Left ventricle myocardium superior (tissue), 1 donor: ENCODE measurements at places on chromosomes 6 and 20. TPM values are rescaled to one million over a fixed set of nuclear protein-coding genes. Genes with fewer than 3 reads are reported as not detected.

The SMPDL3A gene
- total RNA-seq = 4.4 TPM

GRCh38 chr6:166657531-166657930 is 30.5 kb upstream of the RPS6KA2 start:
- DNase-seq = no peak

GRCh38 chr20:51469578-51470498 is 72.7 kb downstream of the NFATC2 start:
- no peak for DNase-seq

DNA sequence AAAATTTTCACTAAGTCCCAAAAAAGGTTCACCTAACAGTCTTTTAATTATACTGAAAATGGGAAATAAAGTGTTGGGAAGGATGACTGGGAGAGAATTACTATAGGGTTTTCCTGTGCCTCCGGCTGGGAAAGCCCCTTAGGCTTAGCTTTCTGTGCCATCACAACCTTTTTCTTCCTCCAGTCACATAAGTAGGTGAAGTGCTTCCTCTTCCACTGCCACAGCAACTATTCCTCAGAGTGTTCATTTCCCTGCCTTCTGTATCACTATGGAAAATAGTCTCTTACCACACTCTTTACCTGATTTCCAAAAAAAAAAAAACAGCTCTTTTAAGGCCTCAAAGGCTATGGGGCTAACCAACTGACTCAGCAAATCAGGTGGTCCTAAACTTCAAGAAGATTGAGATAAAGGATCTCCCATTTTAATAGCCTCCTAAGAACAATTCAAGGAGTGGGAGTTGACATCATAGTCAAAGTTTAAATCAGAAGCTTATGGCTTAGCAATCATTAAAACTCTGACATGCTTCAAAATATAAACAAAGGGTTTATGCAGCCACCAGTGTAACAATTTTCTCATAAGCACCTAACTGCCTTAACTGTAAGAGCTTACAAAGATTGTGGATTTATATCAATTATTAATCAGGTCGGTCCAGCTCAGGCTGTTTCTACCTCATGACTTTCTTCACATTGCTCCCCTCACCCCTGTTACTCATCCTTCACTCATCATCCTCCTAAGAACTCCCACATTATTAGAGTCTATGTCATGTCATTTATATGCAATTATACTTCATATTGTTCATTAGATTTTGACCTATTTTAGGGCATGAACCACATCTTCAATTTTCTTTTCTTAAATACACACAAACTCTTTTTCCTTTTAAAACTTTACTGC is 95.3 kb downstream of the RNGTT start:
- DNase-seq = no peak

GRCh38 chr6:143575901-143576426 is 64.4 kb upstream of the FUCA2 start:
- DNase-seq = no peak
